ENCODE measurements at places on chromosomes 4 and X.

DNA sequence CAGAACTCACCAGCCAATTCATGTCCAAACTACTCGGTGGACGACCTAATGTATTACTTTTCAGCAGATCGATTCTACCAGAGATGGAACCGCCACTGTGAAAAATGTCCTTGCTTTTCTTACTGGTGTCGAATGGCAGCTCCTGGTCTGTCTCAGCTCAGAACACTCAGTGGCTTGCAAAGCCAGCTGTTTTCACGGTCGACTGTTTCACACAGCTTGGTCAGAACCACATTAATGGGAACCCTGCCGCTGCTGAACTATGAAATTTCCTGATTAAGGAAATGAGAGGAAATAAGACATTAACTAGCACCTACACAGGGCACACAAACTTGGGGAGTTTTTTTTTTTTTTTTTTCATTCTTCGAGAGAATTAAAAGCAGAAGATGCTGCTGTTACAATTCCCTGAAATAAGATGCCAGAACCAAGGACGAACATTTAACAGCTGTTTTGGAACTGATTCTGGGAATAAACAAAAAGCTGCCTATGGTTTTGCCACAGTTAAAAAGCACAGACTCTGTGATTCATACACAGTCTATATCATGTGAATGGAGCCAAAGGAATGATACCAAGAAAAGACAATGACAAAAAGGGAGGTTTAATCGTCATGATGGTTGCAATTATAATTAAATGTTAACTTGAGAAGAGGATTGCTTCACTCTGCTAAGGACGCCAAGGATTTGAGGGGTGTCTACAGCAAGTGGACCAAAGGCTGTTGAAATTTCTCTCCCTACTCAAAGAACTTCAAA lies 31.3 kb downstream of the SUPT20HL2 start:
- DNase-seq: no peak

- no peak for DNase-seq
These were observed 125.7 kb downstream of the RPA4 start for GRCh38 chrX:97009391-97009790.

DNA sequence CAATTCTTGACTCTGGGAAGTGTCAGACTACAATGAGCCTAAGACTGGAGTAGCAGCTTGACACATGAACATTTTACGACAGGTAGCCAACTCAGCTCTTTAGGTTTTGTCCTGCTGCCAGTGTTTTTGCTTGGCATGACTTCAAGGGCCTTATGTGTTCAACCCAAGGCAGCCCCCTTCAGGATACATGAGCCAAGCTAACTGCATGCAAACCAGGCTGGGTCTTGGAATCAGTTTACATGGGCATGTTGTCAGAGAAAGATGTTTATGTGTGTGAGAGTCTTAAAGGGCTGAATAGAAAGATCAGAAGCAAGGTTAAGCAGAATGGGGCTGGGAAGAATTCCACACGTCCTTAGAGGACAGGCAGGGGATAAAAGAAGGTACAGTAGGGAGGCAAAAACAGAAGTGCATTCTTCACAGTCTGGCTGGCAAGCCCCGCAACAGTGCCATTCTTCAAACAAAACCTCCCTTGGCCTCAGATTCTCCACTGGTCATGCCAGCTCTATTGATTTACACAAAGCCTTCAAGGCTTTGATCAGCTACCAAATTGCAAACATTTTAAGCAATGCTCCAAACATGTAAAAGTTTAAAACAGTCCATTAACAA lies 97.3 kb downstream of the NKX6-1 start:
- no peak for DNase-seq

- no peak for DNase-seq
These were observed 10.3 kb upstream of the CENPU start for GRCh38 chr4:184744236-184744635.

DNA sequence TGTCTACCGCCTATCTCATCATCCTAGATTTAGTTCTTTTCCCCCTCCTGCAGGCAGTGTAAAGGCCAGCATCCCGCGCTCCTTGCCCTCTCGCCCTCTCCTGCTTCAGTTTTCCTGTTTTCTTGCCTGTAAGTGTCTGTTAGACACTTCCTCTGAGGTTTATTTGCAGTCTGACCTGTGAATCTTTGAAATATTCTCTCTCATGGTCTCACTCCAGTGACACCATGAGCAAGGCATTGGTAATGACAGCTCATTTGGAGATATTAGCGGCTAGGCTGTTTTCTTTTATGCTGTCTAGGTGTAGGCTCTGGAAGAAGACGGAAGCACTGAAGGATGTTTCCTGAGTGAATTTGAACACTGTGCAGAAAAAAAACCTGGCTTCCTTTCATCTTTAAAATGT lies 179.6 kb downstream of the KDR start:
- no peak for DNase-seq

DNA sequence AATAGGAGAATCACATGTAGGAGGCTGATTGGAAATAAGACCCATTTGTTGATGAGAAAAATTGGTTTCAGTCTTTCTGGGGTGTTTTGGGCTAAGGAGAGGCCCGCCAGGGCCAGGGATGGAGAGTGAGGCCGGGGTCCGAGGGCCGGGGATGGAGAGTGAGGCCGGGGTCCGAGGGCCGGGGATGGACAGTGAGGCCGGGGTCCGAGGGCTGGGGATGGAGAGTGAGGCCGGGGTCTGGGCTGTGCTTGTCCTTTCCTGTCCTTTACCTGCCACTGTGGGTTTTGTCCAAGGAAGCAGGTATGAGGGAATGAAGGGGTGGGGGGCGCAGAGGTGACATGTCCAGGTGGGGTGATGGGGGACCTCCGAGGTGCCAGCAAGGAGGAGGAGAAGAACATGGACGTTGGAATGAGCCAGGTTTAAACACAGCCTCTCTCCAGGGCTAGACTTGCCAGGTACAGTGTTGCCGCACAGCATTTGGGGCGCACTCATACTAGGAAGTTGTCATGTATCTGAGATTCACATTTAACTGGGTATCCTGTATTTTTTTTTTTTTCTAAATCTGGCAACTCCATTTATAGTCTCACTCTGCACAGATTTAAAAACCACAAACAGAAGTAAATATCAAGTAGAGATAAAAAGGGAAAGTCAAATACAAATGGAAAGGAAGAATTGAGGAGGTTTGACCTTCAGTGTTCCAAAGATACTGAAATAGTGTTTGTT lies 8.8 kb downstream of the RGS12 start:
- no peak for DNase-seq

All from activated gamma-delta T cell (primary cell).